GM03348 (cell line): ENCODE measurements at places on chromosomes 1 and 21.

- DNase-seq: no peak
Observed at GRCh38 chr1:36384542-36385409, 948 bp downstream of the STK40 start.

DNA sequence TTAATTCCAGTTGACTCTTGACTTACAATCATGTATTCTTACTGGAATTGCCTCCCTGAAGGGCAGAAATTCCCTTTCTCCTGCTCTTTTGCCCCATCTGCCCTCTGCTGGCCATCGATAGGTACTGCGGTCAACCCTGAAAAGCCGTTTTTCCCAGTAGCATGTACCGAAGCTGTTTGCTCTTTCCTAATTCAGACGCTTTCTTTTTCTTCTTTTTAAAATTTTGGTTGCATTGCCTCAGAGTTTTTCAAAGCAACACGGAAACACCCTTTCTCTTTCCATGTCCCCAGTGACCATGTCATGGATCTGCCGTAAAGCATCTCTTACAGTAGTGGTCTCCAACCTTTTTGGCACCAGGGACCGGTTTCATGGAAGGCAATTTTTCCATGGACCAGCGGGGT, 164.2 kb upstream of the C1orf21 start:
- peak; percentile 83 for DNase-seq

- DNase-seq: no peak
Observed at GRCh38 chr1:198986036-198986435, 347.2 kb downstream of the PTPRC start.

- peak; percentile 45 for DNase-seq
Observed at GRCh38 chr1:34929497-34929852, at the start of gene DLGAP3. DLGAP3 (minus strand) TSS chr1:34929650; CDS start chr1:34905383, 24,267 bp downstream.

DNA sequence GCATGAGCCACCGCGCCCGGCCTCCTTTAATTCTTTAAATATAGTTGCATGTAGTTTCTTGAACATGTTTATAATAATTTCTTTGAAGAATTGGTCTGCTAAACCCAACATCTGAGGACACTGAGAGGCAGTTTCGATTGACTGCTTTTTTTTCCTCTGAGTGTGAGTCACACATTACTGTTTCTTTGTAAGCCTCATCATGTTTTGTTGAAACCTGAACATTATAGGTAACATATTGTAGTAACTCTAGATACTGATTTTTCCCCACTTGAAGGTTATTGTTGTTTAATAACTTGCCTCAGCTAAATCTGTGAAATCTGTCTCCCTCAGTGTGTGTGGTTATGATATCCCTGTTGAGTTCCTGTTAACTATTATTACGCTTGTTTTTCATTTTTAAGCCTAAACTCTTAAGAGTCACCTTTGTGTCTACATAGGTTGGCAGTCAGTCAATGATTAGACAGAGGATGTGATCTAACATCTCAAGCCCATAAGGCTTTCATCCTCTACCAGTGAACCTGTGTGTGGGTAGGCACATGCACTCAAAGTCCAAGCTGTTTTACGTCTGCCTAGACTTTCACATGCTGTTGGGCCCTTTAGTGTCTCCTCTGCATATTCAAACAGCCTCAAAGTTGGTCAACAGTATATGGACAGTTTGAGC, 155.5 kb downstream of the KCNH1 start:
- no peak for DNase-seq

GRCh38 chr1:53147174-53147573, 4.7 kb upstream of the SLC1A7 start:
- no peak for DNase-seq

DNA sequence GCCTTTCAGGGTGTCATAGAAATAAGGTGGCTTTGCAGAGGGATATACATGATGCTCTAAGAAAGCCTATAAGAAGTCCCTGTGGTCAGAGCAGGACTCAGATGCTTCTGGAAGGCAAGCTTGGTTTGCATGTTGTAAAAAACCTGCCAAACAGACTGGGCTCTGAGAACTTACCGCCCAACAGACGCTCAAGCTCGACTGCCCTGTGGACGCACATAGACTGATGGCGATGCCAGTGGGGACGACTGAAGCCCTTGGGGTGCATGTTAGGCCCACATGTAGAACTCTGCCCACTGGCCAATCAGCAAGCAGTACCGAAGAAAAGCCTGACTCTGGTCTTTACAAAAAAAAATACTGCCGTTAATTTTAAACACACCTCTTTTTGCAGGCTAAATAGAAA, 133.8 kb downstream of the NAV1 start:
- DNase-seq: no peak

DNA sequence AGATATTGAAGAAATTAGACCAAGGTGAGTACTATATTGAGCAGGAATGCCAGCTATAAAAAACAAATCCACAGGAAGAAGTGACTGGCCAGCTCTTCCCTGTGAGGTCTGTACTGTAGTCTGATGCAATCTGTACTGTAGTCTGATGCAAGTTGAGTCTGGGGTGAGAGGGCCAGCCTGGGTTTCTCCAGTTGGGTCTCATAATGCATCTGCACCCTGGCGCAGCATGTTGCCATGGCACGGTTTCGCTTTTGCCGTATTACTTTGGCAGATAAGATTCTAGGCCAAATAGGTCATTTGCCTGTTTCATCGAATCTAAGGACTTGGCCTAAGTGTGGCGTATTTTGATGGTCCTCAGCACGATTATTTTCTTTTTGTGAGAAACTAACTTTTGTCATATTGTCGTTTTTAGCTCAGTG, 24.4 kb upstream of the PGD start:
- peak; percentile 22 for DNase-seq

- DNase-seq: no peak
Observed at GRCh38 chr21:34598931-34599400, 15.9 kb downstream of the RCAN1 start.

- no peak for DNase-seq
Observed at GRCh38 chr1:212646588-212646987, 38.0 kb downstream of the ATF3 start.

GRCh38 chr1:39301606-39302005, 97.1 kb downstream of the MACF1 start:
- DNase-seq: no peak

DNA sequence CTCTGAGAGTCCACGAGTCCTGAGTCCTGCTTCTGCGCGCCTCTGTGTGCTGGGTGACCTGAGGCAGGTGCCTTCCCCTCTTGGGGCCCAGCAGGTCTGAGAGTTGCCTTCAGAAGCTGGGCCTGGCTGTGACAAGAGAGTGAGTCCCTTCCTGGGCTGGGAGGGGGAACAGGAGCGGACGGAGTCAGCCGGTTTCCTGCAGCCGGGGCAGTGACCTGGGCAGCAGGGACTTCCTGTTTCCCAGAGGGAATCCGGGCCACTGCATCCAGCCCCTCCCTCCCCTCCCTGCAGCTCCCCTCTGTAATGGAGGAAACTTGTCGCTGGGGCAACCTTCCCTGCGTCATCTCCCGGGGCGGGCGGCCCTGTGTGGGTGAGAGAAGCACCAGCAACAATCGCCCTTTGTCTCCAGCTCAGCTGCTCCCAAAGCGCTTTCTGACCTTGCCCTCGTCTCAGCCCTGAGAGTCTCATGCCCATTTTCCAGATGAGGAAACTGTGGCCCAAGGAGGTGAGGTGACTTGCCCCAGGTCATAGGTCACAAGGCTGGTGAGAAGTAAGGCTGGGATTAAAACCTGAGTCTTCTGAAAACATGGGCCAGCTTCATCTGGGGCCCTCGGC, 61.1 kb downstream of the SDC3 start:
- no peak for DNase-seq

DNA sequence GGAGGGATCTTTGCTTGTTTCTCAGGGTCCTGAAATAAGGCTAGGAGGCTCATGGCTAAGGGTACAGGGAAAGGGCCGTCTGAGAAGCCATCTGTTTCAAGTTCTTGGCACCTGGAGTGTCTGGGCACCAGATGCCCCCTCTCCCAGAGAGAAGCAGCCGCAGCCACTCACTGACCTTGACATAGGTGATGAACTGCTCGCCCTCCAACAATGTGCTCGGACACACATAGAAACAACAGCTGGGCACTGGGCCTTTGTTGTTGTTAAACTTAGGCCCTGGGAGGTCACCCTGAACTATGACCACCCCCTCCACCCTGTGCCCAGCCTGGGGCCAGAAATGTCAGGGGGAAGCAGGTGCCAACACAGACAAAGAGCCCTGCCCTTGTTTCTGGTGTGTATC, 9.2 kb upstream of the TNNI1 start:
- DNase-seq: no peak

DNA sequence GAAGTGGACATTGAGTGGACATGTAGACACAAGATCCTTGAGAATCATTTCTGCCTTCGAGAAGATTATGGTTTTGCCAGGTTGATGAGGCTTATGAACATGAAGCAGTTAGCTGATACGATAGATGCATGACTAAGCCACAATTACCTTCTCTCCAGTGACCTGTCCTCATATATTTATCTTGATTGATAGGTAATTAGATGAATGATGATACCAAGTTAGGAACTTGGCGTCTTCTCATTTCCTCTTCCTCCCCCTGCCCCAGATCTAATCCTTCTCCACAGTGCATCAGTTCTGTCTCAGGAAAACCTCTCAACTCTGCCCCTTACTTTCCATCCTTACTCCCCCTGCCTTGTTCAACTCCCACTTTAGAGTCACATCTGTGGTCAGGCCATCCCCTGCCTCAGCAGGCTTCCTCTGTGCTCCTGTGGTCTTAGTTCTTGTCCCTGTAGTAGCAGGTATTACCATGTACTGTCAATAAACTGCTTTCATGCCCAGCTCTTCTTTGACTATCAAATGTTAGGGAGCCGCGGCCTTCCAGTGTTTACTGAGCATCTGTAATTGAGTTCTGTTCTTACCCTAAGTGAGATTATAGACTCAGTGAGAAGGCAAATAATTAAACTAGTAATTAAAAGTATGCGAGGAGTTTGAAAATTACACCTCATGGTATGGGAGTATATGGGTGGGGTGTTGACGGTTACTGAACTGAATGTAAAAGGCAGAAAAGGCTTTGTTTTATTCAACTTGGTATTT, 5.1 kb downstream of the ST6GALNAC3 start:
- no peak for DNase-seq

GRCh38 chr1:174174461-174175329, 15.4 kb downstream of the RABGAP1L start:
- no peak for DNase-seq

DNA sequence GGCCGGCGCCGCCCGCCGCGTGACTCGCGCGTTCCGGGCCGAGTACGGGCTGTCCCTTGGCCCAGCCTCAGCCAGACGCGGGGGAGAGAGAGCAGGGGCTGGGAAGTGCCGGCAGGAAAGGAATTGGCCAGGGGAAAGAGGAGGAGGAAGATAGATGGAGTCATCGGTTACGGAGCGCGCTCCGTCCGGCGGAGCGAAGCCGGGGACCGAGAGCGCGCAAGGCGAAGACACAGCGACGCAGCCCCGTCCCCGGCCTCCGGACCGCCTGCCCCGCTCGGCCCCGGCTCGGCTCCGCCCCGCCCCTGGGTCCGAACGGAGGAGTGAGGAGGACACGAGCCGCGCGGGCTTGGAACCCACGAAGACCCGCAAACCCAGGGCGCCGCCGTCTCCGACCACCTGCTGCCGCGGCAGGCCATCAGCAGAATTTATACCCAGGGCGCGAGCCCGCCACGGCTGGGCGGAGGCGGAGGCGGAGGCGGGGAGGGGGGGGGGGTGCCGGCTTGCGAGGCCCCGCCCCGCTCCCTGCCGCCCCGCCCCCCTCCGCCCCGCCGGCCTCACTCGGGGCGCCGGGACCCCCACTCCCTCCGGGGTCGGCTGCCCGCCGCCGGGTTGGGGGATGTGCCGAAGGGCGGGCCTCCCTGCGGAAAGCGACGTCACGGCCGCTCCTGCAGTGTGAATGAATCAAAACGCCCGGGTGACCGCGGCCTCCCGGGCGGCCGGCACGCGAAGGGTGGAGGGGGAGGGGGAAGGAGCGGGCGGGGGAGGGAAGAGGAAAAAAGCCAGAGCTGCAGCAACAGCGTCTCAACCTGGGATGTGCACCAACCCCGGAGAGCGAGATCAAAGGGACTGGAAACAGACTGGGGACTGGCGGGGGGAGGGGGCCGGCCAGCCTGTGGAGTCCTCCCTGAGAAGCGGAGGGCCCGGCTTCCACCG, at the start of gene LHX4:
Gene LHX4 (plus strand): TSS at position 782 of the 933 bp plus-strand sequence. CDS start 266 bp downstream, outside the sequence.
- peak; percentile 81 for DNase-seq

- no peak for DNase-seq
Observed at GRCh38 chr1:84708031-84708430, 17.8 kb upstream of the SSX2IP start.

GRCh38 chr1:201531551-201532425, 7.1 kb upstream of the NAV1 start:
- DNase-seq: peak; percentile 34

DNA sequence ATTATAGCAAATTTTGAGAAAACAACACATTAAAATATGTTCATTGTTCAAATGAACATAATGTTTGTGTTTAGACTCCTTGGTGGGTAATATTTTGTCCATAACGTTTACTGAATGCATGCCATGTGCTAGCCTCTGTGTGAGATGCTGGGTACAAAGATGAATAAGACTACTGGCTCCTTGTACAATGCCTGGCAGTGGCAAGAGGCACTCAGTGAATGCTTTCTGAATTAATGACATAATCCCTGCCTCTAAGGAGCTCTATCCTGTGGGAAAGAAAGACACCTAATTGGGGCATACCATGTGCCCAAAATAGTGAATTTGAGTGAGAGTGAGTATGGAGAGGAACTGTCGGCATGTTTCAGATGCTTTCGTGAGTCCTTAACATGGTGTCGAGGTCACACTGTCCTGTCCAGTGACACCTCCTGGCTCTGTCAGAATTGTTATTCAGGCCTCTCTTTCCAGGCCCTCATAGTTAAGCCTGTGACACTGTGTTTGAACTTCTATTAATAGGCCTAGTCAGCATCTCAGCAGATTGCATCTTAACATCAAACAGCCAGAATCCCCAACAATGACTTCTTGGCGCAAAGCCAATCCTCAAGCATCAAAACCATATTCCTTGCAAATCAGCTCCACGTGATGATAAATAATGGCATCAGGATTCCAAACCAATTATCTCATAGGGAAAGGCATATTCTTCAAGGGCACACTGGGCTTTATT, 32.8 kb upstream of the S1PR1 start:
- DNase-seq: peak; percentile 11

DNA sequence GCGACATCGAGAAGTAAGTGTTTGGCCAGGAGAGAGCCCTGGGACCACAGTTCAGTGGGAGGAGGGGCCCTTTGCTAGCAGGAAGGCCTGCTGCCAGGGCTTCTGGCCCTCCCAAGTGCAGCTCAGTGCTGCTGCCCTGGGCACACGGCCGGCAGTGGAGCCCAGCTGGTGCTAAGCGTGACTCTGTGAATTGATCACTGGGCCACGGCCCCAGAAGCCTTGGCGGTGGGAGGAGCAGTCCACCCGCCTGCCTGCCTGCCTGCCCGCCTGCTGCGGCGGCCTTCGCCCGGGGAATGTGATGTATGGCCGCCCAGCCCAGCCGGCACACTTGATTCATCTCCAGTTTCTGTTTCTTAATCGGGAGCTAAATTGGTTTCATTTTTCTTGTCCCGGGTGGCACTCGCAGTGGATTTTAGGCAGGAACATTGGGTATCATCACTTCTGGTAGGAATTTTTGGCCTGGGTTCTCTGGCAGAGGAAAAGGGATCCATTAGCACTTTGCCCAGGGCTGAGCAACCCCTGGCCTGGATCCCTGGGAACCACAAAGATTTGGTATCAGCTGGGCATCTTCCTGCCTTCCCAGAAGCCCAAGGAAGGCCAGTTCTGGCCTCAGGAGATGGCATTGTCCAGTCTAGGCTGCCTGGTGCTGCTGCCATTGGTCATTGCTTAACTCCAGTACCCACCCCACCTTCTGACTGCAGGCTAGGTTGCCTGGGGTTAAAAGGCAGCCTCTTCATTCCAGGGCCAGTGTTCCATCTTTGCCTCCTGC, 28.6 kb downstream of the TMEM53 start:
- peak; percentile 67 for DNase-seq

GRCh38 chr1:227895828-227896685, 51.7 kb downstream of the WNT9A start:
- no peak for DNase-seq

- DNase-seq: peak; percentile 70
Observed at GRCh38 chr1:26280333-26281042, 602 bp downstream of the SH3BGRL3 start.

- DNase-seq: no peak
Observed at GRCh38 chr1:13577846-13578245, 5.8 kb upstream of the PDPN start.
